ENCODE measurements at places on chromosomes 16 and 17.

GRCh38 chr17:77403854-77404253 is 263.1 kb downstream of the SEC14L1 start:
- DNase-seq = no peak

DNA sequence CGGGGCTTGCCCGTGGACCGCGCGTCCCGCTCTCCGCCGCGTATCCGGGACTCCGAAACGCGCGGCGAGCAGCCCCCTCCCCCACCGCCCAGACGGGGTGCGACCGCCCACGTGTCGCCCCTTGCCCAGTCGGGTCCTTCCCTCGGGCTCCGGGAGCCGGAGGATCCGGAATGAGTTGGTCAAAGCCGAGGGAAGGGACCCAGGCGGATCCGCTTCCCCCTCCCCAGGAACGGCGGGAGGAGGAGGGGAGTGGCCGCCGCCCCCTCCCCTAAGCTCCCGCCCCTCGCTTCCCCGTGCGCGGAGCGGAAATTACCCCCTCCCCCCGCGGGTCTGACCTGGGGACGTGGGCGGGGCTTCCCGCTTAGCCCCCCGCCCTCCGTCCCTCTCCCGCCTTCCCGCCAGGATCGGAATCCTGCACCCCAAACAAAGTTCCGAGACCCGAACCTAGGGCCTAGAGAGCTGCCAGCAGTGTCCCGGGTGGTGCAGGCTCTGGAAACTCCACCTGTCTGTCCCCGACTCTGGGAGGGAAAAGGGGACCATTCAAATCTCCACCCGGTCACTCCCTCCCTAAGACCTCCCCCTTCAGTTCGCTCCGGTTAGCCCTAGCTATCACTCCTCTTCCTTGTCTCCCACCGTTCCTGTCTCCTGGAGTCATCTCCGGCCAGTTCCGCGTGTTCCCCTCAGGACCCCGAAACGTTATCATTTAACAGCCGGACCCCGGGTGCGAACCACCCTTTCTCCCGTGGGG is 1.0 kb upstream of the IGF2BP1 start:
- DNase-seq = peak; percentile 30

DNA sequence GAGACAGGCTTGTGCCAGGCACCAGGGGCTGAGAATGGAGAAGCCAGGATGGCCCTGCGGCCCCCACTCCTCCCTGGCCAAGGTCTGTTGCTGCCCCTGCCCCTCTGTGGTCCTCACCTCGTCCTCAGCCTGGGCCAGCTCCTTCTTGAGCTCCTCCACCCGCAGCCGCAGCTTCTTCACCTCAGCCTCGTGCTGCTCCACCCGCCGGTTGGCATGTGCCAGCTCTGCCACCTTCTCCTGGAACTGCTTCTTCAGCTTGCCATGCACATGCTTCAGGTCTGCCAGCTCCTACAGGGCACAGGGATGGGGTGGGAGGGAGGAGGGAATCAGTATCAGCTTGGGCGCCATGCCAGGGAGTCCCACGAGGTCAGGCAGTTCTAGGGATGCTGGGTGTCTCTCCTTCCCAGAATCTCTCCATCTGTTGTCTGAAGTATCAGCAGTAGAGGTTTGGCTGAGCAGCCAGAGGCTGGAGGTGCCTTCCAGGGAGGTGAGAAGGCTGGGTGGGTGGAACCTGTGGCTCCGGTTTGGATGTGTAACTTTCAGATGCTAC is 20.1 kb downstream of the CCDC102A start:
- DNase-seq = no peak

DNA sequence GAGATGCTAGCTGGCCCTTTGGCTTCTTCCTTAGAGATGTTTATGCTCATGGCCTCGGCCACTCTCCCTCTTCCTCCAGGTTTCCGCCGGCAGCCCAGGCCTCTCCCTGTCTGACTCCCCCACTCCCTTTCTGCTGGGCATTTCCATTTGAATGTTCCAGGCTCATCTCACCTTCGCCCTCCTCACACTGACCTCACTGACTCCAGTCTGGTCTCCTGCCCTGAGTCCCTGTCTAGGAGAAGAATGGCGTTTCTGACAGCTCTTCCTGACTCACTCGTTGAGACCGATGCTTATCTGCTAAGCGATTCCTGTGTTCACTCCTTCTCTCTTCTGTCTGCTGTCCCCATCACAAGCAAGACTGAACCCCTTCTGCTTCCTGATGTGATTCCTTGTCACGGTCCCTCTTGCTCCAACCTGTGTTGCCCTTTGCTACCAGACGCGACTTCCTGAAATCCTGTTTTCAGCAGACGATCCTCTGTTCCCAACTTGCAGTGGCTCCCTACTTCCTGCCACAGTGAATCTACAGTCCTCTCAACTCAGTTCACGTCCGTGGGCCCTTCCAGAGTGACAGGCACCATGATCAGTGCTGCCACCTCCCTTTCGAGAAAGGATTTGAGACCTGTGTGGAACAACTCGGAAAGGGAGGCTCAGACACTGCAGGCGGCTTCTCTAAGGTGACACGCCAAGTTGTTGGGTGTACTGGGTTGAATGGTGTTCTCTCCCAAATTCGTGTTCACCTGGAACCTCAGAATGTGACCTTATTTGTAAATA is 176.4 kb downstream of the MSI2 start:
- no peak for DNase-seq

DNA sequence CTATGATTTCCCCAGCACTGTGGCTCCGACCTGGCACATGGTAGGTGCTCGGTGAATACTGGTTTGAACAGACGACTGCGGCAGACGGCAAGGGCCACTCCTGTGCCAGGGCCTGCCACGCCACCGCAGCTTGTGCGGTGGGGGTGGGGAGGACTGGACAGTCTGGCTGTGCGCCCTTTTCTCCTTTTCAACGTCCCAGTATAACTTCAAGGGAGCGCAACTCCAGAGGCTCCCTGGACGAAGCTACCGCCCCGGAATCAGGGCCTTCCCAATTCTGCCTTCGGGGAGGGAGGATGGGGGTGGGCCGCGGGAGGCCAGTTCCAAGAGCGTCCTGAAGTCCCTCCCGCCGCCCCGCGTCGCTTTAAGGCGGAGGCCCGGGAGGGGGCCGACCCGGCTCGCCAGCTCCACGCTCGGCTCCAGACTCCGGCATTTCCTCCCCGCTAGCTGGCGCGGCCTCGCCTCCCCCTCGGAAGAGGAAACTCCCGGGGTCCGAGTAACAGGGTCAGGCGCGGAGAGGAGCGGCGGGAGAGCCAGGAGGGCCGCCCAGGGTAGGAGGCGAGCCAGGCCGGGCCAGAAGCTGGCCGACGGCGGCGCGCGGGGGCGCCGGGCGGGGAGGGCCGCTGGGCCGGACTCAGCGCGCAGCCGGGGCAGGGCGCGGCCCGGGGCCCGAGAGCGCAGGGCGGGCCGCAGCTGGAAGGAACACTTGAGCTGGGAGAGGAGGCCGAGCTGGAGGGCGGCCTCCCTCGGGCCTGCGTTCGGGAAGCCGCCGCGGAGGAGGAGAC is at the start of gene ITPRIPL2:
Gene ITPRIPL2, plus strand, starts transcription at position 388 of the 782 bp plus-strand sequence. CDS start 498 bp downstream, outside the sequence.
- peak; percentile 57 for DNase-seq

DNA sequence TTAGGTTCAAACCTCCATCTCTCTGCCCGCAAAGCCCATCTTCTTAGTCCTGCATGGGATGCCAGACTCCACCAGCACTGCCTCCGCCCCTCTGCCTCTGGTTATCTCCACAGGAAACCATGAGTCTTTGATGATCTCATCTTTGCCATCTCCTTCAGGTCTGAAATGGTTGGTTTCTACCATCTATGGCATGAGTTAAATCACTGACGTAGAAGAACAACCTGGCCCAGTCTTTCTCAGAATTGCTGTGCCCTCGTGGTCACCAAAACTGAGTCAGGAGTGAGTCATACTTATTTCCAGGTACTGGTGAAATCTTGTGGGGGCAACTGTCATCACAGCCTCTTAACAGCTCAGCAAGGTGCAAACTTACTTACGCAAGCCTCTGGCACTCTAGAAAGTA is 468.7 kb upstream of the C16orf82 start:
- DNase-seq = peak; percentile 76

GRCh38 chr16:81461243-81461642 is 16.6 kb downstream of the CMIP start:
- no peak for DNase-seq

GRCh38 chr16:66925322-66925840 is at the start of gene RRAD:
RRAD (minus strand) TSS chr16:66925535; CDS start chr16:66925179, 356 bp downstream.
- DNase-seq = no peak

DNA sequence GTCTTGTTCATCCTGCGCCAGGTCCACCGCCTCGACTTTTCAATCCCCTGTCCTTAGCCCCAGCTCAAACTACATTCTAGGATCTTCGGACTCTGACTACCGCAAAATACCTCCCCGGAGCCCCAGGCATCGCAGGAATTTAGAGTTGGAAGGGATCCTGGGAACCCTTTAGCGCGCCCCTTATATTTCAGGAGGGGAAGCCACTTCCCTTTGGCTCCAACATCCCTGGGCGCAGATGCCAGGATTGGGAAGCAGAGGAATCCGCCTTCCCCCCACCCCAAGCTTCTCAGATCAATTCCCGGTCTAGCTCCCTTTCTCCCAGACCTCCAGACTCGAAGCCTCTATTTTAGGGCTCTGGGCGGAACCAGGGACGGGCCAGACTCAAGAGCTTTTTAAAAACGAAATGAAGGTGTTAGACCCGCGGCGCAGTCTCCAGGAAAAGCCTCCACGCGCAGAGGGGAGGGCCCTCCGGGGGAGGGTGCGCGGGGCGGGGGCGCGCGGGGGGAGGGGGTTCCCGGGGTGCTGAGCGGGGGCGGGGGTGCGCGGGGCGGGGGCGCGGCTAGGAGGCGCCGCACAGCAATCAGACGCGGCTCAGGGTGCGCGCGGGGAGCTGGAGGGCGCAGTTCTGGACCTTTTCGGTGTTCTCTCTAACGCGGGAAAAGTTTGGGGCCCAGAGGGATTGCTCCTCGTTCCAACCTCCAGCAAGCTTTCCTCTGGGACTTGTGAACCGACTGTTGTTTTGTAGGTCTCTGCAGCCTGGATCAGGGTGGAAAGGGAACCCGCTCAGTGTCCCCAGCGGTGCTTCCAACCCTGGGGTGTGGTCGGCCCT is 1.6 kb downstream of the AHSP start:
- DNase-seq = no peak

- peak; percentile 89 for DNase-seq
Measured at GRCh38 chr16:30417529-30418349, 10.3 kb downstream of the ZNF771 start.

GRCh38 chr16:89106533-89107202 is 13.0 kb downstream of the ACSF3 start:
- no peak for DNase-seq

DNA sequence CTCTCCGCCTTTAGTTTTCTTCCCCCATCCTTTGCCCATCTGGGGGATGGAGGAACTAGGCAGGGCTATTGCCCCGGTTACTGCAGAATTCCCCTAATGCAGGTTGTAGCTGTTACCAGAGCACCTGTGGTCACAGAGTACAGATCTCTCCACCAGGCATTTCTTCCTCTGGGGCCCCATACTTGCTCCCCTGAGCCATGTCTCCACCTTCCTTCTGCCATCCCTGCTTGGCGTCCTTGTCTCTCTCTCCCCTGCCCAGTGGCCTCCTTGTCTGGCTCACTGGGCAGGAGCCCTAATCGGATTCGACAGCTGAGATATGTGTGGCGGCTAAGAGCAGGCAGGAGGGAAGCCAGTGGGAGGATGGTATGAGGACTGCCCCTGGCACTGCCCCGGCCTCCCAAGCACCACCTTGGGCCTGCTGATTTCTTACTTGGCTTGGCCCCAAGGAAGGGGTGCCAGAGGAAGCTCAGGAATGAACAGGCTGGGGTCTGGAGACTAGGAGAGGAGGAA is 2.0 kb downstream of the RARA start:
- DNase-seq = peak; percentile 20

GRCh38 chr17:33832262-33832661 is 422.8 kb upstream of the CCL2 start:
- no peak for DNase-seq

GRCh38 chr17:46952115-46952514 is 26.9 kb downstream of the RPRML start:
- no peak for DNase-seq

GRCh38 chr16:11402051-11402744 is 56.9 kb downstream of the RMI2 start:
- DNase-seq = no peak

DNA sequence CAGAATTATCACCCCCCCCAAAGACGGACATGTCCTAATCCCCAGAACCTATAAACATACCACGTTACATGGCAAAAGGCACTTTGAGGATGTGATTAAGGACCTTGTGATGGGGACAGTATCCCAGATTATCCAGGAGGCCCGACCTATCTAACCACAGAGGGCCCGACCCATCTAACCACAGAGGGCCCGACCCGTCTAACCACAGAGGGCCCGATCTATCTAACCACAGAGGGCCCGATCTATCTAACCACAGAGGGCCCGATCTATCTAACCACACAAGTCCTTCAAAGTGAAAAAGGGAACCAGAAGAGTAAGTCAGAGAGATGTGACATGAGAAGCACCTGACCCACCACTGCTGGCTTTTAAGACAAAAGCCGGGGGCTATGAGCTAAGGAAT is 56.8 kb downstream of the ANKFY1 start:
- no peak for DNase-seq

GRCh38 chr16:48540222-48540900 is 69.6 kb downstream of the N4BP1 start:
- DNase-seq = no peak

DNA sequence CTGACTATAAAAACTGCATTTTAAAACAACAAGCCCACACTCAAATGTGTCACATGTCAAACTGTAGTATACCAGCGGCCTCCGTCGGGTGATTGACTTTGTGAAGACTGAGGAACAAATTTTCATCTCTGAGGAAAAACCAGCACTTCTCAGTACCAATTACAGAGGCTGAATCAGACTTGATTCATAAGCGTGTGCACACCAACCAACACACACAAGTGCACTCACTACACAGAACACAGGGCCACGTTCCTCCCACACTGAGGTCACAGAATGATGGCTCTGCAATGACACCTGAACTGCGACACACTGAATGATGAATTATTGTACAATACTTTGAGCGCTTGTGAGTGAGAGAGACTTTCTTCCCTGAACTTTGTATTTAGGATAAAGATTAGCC is 29.6 kb downstream of the XPO6 start:
- DNase-seq = peak; percentile 73

GRCh38 chr16:79265701-79266100 is 334.8 kb downstream of the MAF start:
- DNase-seq = no peak

DNA sequence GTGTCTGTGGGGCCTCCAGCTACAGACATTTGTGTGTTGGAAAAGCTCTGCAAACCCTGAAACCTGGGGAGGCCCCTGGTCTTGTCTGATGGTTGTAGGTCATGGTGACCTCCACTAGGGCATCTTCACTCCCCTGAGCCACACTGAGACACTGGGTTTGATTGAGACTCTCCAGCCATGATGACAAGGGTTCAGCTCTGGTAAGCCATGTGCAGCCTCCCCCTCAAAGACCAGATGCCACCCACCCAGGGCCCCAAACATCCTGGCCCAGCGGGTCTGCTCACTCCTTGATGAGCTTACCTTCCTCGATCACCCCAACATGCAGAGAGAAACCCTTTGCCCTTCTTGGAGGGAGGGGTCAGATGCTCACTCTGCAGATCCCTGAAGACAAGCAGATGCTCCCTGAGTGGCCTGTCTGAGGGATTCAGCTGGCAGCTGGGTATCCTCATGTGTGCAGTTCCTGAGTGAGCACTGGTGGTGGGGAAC is 101.6 kb downstream of the METRNL start:
- DNase-seq = peak; percentile 15

GRCh38 chr17:45905814-45906213 is 11.5 kb downstream of the MAPT start:
- no peak for DNase-seq

- DNase-seq = no peak
Measured at GRCh38 chr16:89047331-89048089, 46.1 kb upstream of the ACSF3 start.

GRCh38 chr16:49596648-49597291 is 223.2 kb downstream of the C16orf78 start:
- no peak for DNase-seq

All from activated T-cell treated with anti-CD3 and anti-CD28 coated beads, Interleukin-2, amount 50 U/mL, for 48 hours (primary cell).